ENCODE measurements at places on chromosomes 1 and 21. TPM values are rescaled to one million over a fixed set of nuclear protein-coding genes. Genes with fewer than 3 reads are reported as not detected.

The RAP1GAP gene
- 3.9 TPM for total RNA-seq

The FCRL2 gene
- total RNA-seq: not detected

The LCE2C gene
- total RNA-seq: not detected

The PLD5 gene
- total RNA-seq: 1.8 TPM

The ZSWIM5 gene
- total RNA-seq: 5.8 TPM

The SUMO3 gene
- total RNA-seq: 135 TPM

The SPRR1B gene
- total RNA-seq: not detected

The FCRL1 gene
- not detected for total RNA-seq

DNA sequence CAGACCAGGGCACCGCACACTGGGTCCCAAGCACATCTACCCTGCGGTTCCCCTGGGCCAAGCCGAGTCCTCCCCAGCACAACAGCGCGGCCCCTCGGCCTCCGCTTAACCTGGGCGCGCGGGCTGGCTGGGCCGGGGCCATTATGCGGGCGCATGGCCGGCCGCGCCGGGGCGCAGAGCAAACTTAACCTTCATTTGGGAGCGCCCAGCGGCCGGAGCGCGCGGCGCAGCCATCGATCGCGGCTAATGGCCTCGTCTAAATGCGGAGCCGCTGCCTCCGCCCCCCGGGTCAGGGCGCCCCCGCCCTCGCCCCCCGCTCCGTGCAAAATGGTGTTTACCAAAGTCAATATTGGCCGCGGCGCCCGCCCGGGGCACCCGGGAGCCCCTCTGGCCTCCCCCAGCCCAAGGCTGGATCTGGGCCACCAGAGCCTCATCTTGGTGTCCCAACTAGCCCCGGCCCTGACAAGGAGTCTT, 272.1 kb downstream of the TRABD2B start:
- no peaks in the 10 kb centered on the region for H3K36me3 ChIP-seq
- H3K27ac ChIP-seq: no peak overlapping the region
- DNase-seq: peak; percentile 64

GRCh38 chr1:36603461-36603860, 120.7 kb upstream of the CSF3R start:
- no peak overlapping the region for H3K4me3 ChIP-seq
- H3K4me1 ChIP-seq: peaks cover 11% of the 10 kb centered on the region
- peaks cover 32% of the 10 kb centered on the region for H3K27me3 ChIP-seq
- DNase-seq: peak; percentile 66
- H3K36me3 ChIP-seq: no peaks in the 10 kb centered on the region

DNA sequence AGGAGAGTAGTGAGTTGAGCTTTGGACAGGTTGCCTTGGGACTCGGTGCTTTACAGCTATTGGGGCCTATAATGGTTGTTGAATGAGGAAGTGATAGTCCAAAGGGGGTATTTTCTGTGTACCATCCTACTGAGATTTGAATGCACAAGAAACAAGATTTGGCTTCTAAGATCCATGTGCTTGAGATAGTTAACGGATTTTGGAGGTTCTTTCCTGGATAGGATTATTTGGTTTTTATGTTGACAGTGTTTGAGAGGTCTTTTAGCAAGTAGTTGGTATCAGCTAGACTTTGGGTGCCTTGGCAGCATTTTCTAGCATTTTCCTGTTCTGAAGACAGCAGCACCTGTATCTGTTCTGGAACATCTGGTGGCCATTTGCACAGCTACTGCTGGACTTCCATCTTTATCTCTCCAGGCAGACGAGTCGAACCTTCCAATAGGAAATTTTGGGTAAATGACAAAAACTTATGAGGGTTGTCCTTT, 3.6 kb upstream of the SCAF4 start:
- no peak overlapping the region for H3K4me3 ChIP-seq
- H3K27me3 ChIP-seq: no peaks in the 10 kb centered on the region
- DNase-seq: no peak
- H3K27ac ChIP-seq: no peak overlapping the region
- H3K4me1 ChIP-seq: peaks cover 15% of the 10 kb centered on the region

GRCh38 chr1:7313081-7313546, 458.0 kb upstream of the VAMP3 start:
- peaks cover 3% of the 10 kb centered on the region for H3K27me3 ChIP-seq
- no peak for DNase-seq
- no peak overlapping the region for H3K27ac ChIP-seq
- no peaks in the 10 kb centered on the region for H3K36me3 ChIP-seq
- H3K4me3 ChIP-seq: no peak overlapping the region

DNA sequence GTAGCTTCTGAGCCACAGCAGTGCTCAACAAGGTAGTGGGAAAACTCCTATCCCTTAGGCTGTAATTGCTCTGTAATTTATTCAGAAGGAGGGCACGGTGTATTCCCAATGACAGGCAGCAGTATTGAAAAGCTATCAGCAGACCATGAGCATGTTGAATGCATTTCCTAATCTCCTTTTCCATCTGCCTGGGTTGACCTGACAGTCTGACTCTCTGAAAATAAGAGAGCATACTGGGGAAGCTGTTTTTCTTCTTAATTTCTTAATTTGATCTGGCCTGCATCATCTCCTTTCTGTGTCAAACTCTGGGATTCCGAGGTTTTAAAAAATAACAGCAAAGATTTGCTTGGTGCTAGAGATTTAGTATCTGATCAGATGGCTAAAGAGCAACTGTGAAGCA, 88.1 kb upstream of the SLC35F3 start:
- no peak overlapping the region for H3K27ac ChIP-seq
- H3K4me3 ChIP-seq: no peak overlapping the region
- no peaks in the 10 kb centered on the region for H3K4me1 ChIP-seq
- no peaks in the 10 kb centered on the region for H3K36me3 ChIP-seq
- no peak for DNase-seq

- no peaks in the 10 kb centered on the region for H3K4me1 ChIP-seq
- H3K4me3 ChIP-seq: no peak overlapping the region
- no peaks in the 10 kb centered on the region for H3K27me3 ChIP-seq
- no peaks in the 10 kb centered on the region for H3K36me3 ChIP-seq
- DNase-seq: no peak
- no peak overlapping the region for H3K27ac ChIP-seq
Measured at GRCh38 chr1:92503043-92503925, 16.6 kb upstream of the GFI1 start.

DNA sequence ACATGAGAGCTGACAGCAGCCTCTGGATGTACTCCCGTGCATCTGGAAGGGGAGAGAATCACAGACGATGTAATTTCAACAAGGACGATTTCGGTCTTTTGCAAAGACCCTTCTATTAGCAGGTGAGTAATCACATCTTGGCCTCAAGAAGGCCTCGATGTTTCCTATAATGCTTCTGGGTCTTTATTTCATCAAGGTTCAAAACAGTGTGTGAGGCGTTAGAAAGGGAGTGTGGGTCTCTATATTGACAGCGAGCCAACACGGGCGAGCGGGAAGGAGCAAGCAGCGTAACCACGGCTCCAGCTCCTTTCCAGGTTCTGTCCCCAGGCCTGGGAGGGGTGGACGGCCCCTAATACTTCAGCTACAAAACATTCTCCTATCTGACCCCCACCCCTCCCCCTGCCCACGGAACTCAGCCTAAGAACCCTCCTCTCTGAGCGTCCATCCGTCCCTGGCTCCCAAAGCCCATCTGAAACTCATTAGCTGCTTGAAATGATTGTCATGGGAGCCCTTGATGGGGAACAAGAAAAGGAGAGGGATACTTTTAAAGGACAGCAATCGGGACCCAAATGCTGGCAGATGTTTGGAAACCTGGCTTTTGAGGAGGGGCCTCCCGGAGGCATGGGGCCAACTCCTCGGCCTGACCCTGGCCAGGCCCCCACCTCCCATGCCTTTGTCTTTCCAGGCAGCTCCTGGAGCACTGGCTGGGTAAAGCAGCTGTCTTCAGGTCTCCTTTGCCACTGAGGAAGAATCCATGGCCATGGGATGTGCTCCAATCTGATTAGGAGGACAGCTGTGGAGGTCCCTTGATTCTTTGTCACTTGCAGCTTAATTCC, 250.8 kb downstream of the FOXD2 start:
- no peak for DNase-seq
- H3K4me1 ChIP-seq: peaks cover 80% of the 10 kb centered on the region
- H3K27ac ChIP-seq: no peak overlapping the region
- no peaks in the 10 kb centered on the region for H3K27me3 ChIP-seq

DNA sequence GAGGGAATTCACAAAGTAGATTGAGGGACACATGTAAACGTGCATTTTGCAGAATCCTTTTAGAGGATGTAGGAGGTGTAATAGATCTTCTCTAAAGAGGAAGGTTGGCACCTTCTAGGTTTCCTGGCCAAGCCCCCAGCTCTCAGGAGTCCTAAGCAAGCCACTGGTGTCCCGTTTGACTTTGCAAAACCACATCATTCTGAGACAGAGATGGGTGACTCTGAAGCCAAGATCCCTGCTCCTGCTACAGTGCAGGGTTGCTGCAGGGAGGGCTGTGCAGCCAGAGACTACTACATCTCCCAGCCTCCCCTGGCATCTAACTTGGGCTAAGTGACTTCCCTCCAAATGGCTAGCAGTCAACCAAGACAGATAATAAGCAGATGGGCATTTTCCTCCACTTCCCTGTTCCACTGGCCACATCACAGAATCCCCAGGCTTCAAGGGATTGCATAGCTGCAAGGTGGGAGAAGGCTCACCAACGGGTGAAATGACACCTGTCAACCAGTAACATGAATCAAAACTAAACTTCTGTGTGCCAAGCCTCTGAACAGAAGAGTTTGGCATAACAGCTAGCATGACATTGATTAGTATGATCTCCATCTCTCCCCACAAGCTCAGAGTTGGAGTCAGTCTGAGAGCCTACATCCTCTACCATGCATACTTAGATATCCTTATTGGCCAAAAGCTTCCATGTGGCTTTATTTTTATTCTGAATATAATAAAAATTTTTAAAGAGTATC, 129.6 kb upstream of the COA6 start:
- no peak for DNase-seq
- H3K27ac ChIP-seq: no peak overlapping the region
- H3K27me3 ChIP-seq: no peaks in the 10 kb centered on the region
- no peaks in the 10 kb centered on the region for H3K4me1 ChIP-seq
- H3K4me3 ChIP-seq: no peak overlapping the region

- no peak for DNase-seq
- H3K27ac ChIP-seq: no peak overlapping the region
- no peaks in the 10 kb centered on the region for H3K36me3 ChIP-seq
- H3K27me3 ChIP-seq: no peaks in the 10 kb centered on the region
Measured at GRCh38 chr1:183873642-183874041, 68.7 kb downstream of the RGL1 start.

DNA sequence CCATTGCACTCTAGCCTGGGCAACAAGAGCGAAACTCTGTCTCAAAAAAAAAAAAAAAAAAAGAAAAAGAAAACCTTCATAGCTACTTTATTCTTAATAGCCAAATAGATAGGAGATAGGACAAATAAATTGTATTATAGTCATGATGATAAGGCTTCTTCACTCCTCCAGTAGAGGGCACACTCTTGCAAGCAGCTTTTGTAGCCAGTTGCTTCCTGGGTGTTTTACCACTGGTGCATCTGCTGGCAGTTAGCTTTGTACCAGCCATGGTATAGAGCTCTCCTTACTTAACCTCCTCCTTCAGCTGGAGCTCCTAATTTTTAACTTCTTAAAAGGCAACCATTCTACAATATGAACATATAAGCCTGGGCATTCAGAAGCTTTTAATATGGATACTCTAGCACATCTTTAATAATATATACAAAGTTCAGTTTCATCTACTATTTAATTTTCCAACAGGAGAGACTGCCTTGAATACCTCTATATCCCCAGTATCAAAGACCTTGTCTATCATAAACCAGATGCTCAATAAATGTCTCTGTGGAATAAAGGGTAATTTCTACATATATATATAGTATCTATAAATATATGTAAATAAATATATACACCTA, 35.8 kb downstream of the EVI5 start:
- no peak overlapping the region for H3K27ac ChIP-seq
- H3K4me3 ChIP-seq: no peak overlapping the region
- peak; percentile 71 for DNase-seq

- no peaks in the 10 kb centered on the region for H3K27me3 ChIP-seq
- peaks cover 15% of the 10 kb centered on the region for H3K4me1 ChIP-seq
- no peak overlapping the region for H3K27ac ChIP-seq
- no peaks in the 10 kb centered on the region for H3K36me3 ChIP-seq
Measured at GRCh38 chr1:74937176-74937575, 197.0 kb upstream of the LHX8 start.

GRCh38 chr1:225347123-225347683, 80.6 kb downstream of the LBR start:
- no peaks in the 10 kb centered on the region for H3K4me1 ChIP-seq
- no peak overlapping the region for H3K4me3 ChIP-seq
- no peaks in the 10 kb centered on the region for H3K27me3 ChIP-seq
- no peak overlapping the region for H3K27ac ChIP-seq

DNA sequence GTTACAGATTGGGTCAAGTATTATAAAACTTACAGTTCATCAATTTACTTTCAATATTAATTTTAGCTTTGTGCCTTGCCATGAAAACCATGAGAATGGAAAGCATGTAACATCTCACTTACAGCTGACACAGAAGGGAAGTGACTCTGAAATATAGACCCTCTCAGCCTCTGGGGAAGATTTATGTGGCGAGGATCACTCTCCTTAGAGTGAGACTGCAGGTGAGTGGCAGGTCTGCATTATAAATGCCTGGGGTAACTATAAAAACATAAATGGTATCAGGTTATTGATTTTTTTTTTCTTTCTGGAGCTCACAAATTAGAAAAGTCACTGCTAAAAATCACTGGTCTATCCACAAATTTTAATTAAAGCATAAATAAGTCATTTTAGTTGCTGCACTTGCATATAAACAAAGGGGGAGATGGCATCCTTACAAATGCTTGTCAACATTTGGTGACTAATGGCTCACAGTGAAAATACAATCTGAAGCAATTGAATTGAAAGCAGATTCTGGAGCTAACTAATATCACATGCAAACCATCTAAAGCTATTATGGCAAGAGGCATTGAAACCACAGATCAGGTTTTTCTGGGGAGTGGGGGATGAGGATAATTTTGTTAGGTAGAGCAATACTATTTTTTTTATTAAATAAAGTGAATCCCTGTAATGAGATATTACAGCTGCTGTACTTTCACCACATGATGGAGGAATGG, 200.9 kb downstream of the TM2D1 start:
- no peaks in the 10 kb centered on the region for H3K4me1 ChIP-seq
- no peaks in the 10 kb centered on the region for H3K27me3 ChIP-seq

GRCh38 chr1:94983171-94983739, 56.3 kb upstream of the CNN3 start:
- H3K4me3 ChIP-seq: no peak overlapping the region
- no peaks in the 10 kb centered on the region for H3K27me3 ChIP-seq
- no peak for DNase-seq
- no peaks in the 10 kb centered on the region for H3K36me3 ChIP-seq
- peaks cover 17% of the 10 kb centered on the region for H3K4me1 ChIP-seq

DNA sequence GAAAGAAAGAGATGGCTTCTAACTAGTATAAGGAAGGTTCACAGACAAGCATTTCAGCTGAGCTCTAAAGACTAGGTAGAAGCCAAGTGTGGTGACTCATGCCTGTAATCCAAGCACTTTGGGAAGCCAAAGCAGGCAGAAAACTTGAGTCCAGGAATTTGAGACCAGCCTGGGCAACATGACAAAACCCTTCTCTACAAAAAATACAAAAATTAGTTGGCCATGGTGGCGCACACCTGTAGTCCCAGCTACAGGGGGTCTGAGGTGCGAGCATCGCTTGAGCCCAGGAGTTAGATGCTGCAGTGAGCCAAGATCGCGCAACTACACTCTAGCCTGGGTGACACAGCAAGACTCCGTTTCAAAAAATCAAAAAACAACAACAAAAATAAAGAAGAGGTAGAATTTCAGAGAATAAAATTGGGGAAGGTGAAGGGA, 27.8 kb downstream of the FBXO42 start:
- no peak overlapping the region for H3K4me3 ChIP-seq
- peaks cover 4% of the 10 kb centered on the region for H3K4me1 ChIP-seq
- DNase-seq: no peak
- H3K36me3 ChIP-seq: no peaks in the 10 kb centered on the region

All from neural progenitor cell (in vitro differentiated cells).